ENCODE measurements at places on chromosomes 12 and 14.
A peak's percentile ranks its signal among the peaks of the same experiment; 100 is the strongest.

GRCh38 chr14:22580625-22581024, 8.4 kb downstream of the DAD1 start:
- no peak for DNase-seq

DNA sequence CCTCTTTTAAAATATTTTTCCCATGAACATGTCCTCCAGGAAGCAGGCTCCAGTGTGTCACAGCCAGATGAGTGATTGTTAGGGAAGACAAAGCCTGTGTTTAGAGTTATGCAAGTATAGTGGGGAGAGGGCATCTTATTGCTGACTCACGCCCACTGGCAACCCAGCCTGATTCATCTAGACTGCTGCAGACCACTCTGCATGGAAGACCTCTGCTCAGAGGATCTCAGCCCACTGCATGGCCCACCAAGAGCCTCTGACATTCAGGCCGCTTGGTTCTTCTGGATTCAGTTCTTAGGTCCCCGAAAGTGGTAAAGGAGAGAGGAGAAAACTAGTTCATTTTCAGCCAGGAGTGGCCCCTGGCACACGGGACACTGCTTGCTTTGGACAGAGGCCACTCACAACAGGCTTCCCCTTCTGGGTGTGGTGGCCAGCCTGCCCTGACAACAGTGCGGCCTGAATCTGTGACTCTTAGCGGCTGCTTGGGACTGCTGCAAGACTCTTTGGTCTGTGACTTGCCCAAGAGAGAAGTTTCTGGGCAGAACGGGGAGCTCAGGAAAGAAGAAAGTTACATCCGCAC, 266.3 kb downstream of the ZFP36L1 start:
- no peak for DNase-seq

DNA sequence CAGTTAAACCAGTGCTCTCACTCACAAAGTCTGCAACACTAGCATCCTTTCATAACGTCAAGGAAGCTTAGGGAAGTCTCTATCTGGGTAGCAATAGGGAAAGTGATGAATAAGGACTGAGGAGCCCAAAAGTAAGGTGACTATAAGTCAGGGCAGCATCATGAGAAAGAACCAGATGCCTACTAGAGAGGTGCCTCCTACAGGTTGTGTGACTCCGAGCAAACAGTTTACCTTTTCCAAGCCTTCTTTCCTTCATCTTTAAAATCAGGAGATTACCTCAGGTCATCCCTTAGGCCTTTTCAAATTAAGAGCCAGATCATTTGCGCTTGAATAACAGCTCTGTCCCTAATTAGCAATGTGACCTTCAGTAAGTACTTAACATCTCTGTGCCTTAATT, 40.2 kb downstream of the RTN1 start:
- no peak for DNase-seq

DNA sequence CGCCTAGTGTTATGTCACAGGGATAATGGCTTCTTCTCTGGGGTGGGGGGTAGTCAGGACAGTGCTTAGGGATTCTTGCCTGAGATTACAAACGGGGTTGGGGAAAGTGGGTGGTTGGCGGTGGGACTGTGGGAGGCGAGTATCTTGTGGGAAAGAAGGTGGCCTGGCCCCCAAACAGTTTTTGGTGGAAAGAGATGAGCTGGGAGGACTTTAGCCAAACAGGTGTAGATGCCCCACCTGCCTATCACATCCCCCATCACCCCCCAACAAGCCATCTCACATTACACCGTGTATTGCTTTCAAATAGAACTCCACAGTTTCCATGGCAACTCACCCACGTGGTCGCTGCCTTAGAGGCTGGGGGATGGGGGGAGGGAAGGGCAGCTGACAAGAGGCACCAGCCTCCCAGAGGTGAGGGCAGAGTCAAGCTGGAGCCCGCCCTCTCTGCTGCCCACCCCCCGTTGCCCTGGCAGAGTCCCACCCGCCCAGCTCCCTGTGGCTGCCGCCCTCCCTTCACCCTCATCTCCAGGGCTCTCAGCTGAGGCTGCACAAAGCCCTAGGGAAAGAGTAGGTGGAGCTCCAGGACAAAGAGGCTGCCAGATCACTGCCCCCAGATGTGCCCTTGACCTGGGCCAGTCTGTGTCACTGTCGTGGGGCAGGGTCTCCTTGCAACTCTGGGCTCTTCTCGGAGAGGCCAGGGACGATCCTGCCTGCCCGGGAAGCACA, 98.3 kb downstream of the LRRC74A start:
- peak; percentile 90 for DNase-seq

DNA sequence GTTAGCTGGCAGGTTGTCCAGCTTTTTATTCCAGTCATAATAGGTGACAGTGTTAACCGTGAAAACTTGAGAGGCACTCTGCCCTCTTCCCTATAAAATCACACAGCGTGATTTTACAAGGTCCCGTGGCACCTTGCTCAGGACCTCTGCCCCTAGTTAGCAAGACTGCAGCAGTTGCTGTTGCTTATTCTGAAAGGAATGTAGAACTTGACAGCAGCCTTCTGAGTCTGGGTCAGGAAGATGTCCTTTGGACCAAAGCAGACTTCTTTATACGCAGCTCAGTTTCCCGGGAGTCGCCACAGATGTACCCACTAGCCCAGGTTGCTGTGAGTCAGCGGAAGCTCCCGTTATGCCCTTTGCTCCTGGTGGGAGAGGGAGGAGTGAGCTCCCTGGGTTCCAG, 13.2 kb downstream of the PRKAB1 start:
- DNase-seq: no peak

DNA sequence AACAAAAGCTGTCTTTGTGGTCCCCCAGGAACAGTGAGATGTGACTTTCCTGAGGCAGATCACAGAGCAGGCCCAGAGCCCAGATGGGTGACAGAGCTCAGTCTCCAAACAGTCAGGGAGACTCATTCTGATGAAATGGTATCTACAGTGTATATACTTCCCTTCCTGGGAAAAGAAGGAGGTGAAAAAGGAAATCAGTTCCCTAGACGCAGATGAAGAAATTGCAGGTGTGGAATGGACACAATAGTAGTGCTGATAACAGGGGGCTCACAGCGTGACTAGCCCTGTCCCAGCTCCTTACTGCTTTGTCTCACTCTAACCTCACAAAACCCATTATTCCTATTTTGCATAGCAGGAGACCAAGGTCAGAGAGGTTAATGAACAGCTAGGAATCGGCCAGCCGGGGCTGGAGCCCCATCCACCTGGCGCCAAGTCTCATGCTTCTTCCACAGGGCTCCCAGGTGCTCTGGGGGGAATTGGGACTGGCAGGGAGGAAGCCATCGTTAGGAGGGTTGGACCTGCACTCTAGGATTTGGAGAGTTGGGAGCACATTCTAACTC, 11.9 kb downstream of the KCNH3 start:
- DNase-seq: no peak

- no peak for DNase-seq
Observed at GRCh38 chr14:77910506-77910905, 110.6 kb downstream of the ADCK1 start.

DNA sequence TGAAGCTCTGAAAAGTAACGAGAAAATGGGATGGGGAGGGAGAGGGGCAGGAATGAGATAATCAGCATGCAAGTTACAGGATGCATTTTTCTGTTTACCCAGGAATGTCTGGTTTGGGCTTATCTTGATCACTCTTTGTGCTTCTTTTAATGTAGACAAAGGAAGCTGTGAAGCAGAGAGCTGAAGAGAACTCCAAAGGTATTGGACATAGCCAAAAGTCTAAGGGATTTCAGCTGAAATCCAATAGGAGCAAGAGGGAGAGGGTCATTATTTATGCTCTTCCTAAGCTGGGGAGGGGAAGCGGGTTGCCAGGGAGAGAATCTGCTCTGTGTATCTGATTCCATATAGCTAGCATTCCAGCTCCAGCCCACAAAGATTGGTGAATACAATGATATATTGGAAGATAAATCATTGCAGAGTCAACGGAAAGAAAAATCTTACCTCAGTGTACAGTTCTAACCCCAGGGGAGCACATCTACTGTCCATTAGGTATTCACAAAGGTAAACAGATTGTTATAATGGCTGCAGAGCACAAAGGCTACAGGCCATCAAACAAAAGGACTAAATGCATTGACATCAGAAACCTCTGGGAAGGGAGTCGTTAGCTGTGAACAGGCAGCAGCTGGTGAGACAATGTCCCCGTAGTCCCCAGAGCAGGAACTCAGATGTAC, 61.0 kb upstream of the PELI2 start:
- DNase-seq: no peak

DNA sequence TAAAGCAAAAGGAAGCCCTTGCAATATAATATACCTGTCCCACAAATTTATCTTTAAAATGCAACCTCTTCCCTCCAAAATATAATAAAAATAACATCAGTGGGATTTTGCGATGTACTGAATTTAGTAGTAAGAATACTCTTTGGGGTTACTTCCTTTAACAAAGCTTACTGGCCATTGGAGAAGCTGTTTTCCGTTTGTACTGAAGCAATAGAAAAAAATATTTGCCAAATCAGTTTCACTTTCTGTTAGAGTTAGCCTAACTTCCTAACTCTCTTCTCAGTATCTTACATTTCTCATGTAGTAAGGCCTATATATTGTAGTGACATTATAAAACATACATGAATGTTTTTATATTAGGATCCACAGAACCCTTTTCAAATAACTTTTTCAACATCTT, 3.7 kb downstream of the MAX start:
- peak; percentile 68 for DNase-seq

- DNase-seq: no peak
Observed at GRCh38 chr12:94429633-94430032, 30.0 kb downstream of the CEP83 start.

DNA sequence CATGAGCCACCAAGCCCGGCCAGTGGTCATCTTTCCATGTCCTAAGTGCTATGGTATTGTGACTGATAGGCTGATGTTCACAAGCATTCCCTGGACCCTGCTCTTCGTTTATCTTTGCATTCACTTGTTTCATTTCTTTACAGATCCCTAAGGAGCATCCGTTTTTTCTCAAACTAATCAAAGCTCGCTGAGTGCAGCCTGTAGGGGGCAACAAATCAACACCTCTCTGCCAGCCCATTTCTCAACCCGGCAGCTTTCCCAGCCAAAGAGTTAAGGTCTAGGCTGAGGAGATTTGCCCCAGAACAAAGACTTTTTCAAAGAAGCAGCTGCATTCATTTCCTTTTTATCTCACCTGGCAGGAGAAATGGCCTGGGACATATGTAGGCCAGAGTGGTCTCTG, 12.1 kb downstream of the SIRT4 start:
- DNase-seq: peak; percentile 29

GRCh38 chr12:59834659-59835474, 239.0 kb downstream of the SLC16A7 start:
- peak; percentile 37 for DNase-seq

GRCh38 chr12:30243426-30243825, 452.2 kb downstream of the IPO8 start:
- no peak for DNase-seq
